ENCODE measurements at places on chromosomes 6 and 20.

DNA sequence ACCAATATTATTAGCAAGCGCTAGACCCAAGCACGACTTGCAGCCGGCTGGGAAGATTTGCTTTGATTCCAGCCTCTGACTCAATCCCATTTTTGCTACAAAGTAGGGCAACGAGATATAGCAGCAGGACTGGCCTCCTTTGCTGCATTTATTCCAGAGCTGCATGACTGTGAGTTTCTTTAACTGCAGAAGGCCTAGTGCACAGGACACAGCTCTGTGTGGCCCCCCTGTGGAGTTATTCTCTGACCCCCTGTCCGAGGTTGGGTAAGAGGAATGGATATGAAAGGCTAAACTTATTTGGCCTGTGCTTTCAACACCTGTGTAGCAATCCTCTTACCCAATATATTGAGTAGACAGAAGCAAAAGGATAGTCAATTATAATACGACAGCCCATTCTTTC, 133.3 kb upstream of the SPTLC3 start:
- no peak for DNase-seq

- DNase-seq = no peak
Observed at GRCh38 chr20:15256676-15257568, 919.5 kb upstream of the FLRT3 start.

GRCh38 chr6:93079061-93079460, 340.3 kb downstream of the EPHA7 start:
- no peak for DNase-seq

DNA sequence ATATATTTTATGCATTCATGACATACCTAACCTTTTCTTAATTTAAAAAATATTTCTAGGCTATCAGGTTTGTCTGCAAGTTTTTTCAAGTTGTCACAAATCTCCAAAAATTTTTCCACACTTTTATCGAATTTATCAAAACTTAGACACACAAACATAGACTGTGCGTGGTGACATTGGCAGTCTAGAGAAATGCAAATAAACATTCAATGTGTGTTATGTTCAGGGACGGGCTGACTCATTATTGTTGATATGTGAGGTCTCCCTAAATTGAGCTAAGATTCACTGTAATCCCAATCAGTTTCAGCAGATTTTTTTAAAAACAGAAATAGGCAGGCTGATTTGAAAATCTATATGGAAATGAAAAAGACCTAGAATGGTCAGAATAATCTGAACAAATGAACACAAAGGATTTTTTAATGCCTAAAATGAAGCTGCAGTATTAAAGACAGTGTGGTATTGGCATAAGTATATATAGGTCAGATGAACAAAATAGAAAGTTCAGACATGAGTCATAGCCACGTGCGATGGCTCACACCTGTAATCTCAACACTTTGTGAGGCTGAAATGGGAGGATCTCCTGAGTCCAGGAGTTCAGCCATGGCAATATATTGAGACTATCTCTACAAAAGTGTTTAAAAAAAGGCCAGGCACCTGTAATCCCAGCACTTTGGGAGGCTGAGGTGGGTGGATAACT, 19.2 kb downstream of the BLTP3A start:
- no peak for DNase-seq

- no peak for DNase-seq
Observed at GRCh38 chr20:53878262-53879047, 191.9 kb downstream of the BCAS1 start.

Measured in cardiac septum (tissue), 1 donor.